ENCODE measurements at places on chromosomes 3 and 15.

GRCh38 chr3:128412180-128413002 lies 54.3 kb downstream of the DNAJB8 start:
- DNase-seq: no peak

- peak; percentile 24 for DNase-seq
Measured at GRCh38 chr3:64214381-64215018, 10.8 kb downstream of the PRICKLE2 start.

DNA sequence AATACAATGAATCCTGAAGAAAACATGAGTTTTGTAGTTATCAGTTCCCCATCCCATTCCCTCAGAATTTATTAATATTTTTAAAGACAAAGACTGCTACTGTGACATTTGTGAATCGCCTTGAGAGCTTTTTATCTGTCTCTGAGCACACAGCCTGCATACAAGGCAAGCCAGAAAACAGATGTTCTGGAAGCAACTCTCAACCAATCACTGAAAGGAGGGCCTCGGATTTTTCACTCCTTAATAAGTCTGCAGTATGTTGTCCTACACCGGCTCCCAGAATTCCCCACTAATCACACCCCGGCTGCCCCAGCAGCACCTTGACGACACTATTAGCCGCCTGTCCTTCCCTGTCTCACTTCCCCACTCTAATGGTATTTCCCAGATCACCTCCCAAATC lies 138.5 kb downstream of the ZNF621 start:
- no peak for DNase-seq

GRCh38 chr15:76260246-76260938 lies 50.9 kb downstream of the ETFA start:
- DNase-seq: no peak

GRCh38 chr15:29925227-29926082 lies 103.2 kb upstream of the TJP1 start:
- DNase-seq: peak; percentile 81

DNA sequence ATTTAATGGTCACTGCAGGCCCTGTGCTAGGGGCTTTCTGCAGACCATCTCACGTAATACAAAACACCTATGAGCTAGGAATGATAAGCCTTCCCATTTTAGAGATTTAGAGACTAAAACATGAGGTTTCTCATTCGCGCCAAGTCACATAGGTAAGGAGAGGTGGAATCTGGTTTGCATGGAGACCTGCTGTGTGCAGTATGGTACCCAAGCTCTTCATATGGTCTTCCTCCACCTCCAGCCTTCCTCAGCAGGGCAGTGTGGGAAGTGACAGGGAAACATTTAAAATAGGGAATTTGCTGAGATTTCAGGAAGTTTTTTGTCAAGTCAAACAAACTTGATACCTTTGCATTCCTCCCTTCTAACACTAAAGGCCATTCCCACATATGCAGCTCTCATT lies 337.6 kb downstream of the IL20RB start:
- no peak for DNase-seq

DNA sequence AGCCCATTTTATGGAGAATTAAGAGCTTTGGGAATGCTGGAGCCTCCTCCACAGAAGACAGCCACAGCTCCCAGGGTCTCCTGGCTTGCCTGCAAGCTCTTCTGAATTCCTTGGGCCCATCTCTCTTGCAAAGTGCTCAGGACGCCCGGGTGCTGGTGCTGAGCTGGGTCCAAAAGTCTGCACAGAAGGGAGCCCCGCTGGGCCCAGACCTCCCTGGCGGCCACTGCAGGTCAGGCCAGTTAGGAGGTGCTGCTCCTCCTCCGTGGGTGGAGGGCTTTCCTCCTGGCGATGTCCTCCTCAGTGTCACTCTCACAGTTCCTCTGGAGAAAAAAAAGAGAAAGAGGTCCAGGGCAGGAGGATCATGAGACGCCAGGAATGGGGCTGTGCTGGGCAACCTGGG lies 74.5 kb upstream of the HERC1 start:
- no peak for DNase-seq

GRCh38 chr3:22361521-22361920 lies 610.5 kb upstream of the ZNF385D start:
- no peak for DNase-seq

GRCh38 chr3:171900446-171900845 lies 57.3 kb downstream of the TMEM212 start:
- DNase-seq: no peak

Data from AG20443 (cell line).